ENCODE measurements at places on chromosomes 1 and 21. TPM values are rescaled to one million over a fixed set of nuclear protein-coding genes. Genes with fewer than 3 reads are reported as not detected.

Gene ATP6V1G3
- total RNA-seq, result not detected

DNA sequence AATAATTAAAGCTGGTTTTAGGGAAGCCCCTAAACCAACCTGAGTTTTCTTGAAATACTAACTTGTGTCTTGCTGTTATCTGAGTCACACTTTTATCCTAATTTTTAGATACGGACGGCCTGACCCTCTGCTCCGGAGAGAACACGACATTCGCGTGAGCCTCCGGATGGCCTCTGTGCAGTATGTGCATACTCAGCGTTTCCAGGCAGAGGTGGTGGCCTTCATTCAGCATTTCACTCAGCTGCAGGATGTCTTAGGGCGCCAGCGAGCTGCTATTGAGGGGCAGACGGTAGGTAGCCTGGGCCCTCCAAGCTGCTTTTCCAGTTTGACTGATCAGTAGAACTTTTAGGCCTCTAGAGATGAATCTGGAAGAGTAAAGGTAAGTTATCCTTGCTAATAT is 63.6 kb downstream of the VPS13D start:
- DNase-seq, result no peak

GRCh38 chr1:156387870-156388173 is 18.8 kb downstream of the RHBG start:
- DNase-seq, result no peak

Gene IGSF3
- total RNA-seq, result 11.7 TPM

GRCh38 chr1:28037946-28038345 is 50.5 kb downstream of the EYA3 start:
- DNase-seq, result no peak

Gene TRNAU1AP
- total RNA-seq, result 19.0 TPM

- DNase-seq, result peak; percentile 82
These were observed 26.8 kb downstream of the SLC1A7 start for GRCh38 chr1:53115403-53116306.

GRCh38 chr1:1431845-1432273 is 3.6 kb upstream of the VWA1 start:
- peak; percentile 92 for DNase-seq

GRCh38 chr1:33823830-33824229 is 40.0 kb upstream of the HMGB4 start:
- no peak for DNase-seq

GRCh38 chr1:96962751-96963211 is 241.2 kb downstream of the PTBP2 start:
- no peak for DNase-seq

DNA sequence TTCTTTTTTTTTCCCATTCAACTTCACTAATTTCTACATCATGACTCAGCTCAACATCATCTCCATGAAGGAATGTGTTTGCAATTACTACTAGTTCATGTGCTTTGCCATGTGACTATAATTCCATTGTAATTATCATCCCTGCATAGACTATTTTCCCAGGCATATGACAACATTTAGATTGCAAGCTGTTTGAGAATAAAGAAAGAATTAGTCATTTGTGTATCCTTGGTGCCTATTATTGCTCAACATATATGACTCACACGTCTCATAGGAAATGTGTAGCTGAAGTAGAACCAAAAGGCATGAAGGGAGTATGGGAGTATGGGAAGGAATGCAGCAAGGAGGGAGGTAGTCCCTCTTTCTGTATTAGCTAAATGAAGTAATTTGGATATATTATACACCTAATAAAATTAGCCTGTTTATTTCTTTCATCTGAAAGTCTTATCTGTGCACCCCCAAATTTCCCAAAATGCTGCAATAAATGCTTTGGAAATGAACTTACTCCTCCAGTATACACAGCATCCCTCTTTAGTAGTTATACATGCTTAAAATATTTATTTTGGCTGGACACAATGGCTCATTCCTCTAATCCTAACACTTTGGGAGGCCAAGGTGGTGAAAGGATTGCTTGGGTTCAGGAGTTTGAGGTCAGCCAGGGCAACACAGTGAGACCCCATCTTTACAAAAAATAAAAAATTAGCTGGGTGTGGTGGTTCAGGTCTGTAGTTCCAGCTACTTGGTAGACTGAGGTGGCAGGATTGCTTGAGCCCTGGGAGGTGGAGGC is 316.9 kb upstream of the ADGRL4 start:
- DNase-seq, result no peak

Gene DIRAS3
- total RNA-seq, result 3.8 TPM

GRCh38 chr1:23667411-23667810 is 24.2 kb upstream of the RPL11 start:
- no peak for DNase-seq

- DNase-seq, result no peak
These were observed 24.0 kb downstream of the PUM1 start for GRCh38 chr1:31041529-31041928.

DNA sequence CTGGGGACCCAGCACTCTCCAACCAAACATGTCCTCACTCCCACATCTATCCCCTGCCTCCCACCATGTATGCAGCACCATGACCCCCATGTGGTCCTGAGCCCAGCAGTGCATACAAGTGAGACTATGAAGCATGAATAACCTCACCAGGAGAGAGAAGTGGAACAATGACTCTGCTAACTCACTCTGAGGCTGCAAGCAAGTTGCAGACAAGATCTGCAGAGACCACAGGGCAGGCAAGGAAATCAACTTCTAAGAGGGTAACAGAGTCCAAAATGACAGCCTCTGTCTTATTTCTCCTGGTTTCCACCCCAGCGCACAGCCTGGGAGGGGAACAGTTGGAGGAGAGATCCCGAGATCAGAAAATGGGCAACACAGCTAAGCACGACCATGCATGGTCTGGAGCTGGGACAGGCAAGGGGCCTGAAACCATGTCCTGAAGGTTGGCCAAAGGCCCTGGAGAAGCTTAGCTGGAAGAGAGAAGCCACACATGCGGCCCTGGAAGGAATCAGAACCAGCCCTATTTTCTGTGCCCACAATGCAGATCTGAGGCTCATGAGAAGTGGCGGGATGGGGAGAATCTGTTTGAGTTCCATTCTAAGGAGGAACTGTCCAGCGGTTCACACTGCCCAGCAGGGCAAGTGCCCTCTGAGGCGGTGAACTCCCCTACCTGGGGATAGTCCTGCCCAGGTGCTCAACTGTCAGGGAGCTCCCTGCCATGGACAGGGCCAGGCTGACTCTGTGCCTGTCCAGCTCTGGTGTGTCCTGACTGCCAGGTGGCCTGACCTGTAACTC is 12.5 kb upstream of the REN start:
- DNase-seq, result no peak

Gene RIPPLY3
- not detected for total RNA-seq

- no peak for DNase-seq
These were observed 396.0 kb upstream of the DAB1 start for GRCh38 chr1:57819893-57820292.

Gene PADI4
- 0.40 TPM for total RNA-seq

Gene ITGB2
- total RNA-seq, result 40.3 TPM

- DNase-seq, result no peak
These were observed 451.5 kb downstream of the KIF26B start for GRCh38 chr1:245606157-245606725.

DNA sequence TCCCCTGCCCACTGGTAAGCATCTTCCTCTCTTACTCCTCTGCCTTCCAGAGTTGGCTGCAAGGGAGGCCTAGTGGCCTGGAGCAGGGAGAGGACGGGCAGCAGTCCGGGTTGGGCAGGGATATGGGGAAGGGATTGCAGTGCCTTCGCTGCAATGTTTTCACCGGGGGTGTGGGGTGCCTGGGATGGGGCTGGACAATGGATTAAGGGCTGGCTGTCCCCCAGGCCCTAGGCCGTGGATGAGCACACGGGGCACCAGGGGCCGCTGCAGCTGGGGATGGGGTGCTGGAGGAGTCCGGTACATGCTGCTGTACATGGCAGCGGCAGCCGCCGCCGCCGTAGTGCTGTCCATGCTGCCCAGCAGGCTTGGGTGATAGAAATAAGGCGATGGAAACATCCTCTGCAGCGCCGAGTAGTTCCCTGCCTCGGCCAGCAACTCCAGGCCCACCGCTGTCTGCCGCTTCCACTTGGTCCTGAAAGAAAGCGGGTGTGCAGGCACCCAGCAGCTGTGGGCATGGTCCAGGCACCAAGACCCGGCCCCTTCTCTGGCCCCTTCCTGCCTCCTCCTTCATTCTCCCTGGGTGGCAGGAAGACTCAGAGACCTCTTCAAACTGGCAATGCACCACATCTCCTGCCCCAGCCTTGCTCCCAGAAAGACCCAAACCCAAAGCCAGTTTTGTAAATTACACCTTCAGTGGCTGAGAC is 4.8 kb downstream of the BARHL2 start:
- no peak for DNase-seq

Gene PDE4DIP
- 1,540 TPM for total RNA-seq

GRCh38 chr1:42962641-42963377 is 4.1 kb upstream of the SLC2A1 start:
- DNase-seq, result peak; percentile 70

Gene GPR153
- 14.3 TPM for total RNA-seq

GRCh38 chr21:39084979-39085729 is 98.1 kb downstream of the PSMG1 start:
- no peak for DNase-seq

- no peak for DNase-seq
These were observed 837 bp downstream of the NDUFS5 start for GRCh38 chr1:39026866-39027507.

GRCh38 chr1:23521588-23521987 is 9.4 kb downstream of the E2F2 start:
- DNase-seq, result peak; percentile 43

- DNase-seq, result no peak
These were observed 21.0 kb upstream of the RAP1A start for GRCh38 chr1:111598544-111598943.

GRCh38 chr21:31132574-31133242 is 94.4 kb upstream of the KRTAP19-8 start:
- DNase-seq, result peak; percentile 55

GRCh38 chr21:28754127-28754611 is 238.5 kb downstream of the LTN1 start:
- DNase-seq, result peak; percentile 59

DNA sequence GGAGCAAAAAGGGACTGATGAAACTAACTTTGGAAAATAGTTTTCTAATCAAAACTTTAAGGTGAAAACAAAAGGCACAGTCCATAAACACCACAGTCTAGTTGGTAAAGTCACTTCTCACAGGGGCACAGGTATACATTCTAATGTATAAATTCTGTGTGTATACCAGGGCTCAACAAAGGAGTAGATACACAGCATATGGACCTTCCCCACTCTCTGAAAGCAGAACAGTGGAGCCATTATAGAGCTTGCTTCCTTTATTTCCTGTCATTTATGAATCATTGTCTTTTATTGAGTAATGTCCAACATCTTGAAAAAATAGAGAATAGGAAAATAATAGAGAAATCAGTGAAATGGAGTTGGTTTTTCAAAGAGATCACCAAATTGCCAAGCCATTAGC is 746.5 kb upstream of the CHRM3 start:
- no peak for DNase-seq

Gene RNASEL
- 5.3 TPM for total RNA-seq

GRCh38 chr1:58045094-58045705 is 501.3 kb downstream of the OMA1 start:
- DNase-seq, result no peak

DNA sequence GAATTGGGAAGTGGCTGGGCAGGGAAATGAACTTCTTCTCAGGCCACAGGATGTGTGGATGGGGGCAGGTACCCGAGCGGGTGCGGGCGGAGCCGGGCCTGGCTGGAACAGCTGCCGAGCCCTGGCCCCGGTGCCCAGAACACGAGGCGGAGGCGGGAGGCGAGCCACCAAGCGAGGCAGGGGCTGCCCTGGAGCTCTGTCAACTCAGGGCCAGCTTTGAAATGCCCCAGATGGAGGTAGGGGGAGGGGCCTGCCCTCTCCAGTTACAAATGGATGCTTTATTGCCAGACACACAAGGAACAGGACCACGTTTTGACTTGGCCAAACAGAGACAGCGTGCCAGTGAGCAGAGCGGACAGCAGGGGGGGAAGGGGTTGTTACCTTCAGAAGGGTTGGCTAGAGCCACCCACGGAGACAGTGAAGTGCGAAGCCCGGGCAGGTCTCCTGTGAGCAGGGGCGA is 240.4 kb downstream of the SDCCAG8 start:
- DNase-seq, result peak; percentile 81

GRCh38 chr21:39050841-39051587 is 132.2 kb downstream of the PSMG1 start:
- no peak for DNase-seq

Gene SPATA17
- total RNA-seq, result 1.3 TPM

- DNase-seq, result no peak
These were observed 32.9 kb downstream of the FAM78B start for GRCh38 chr1:166133857-166134256.

DNA sequence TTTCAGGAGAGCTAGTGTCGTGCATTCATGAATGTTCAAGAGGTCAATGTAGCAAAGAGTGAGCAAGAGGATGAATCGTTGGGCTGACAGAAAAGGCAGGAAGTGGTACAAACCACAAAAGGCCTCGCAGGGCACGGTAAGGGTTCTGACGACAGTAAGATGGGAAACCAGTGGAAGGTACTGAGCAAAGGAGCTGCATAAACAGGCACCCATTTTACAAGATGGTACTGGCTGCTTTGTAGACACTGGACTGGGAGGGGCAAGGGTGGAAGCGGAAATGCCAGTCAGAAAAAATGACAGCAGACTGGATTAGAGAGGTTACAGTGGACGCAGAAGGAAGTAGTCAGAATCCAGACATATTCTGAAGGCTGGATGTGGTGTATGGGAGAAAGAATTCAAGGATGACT is 123.5 kb downstream of the PTPN14 start:
- no peak for DNase-seq

- no peak for DNase-seq
These were observed 338.5 kb downstream of the PTPRU start for GRCh38 chr1:29574871-29575270.

GRCh38 chr1:167854184-167854583 is 59.8 kb downstream of the ADCY10 start:
- DNase-seq, result no peak

- no peak for DNase-seq
These were observed 73.8 kb upstream of the B3GALT2 start for GRCh38 chr1:193260056-193260745.

DNA sequence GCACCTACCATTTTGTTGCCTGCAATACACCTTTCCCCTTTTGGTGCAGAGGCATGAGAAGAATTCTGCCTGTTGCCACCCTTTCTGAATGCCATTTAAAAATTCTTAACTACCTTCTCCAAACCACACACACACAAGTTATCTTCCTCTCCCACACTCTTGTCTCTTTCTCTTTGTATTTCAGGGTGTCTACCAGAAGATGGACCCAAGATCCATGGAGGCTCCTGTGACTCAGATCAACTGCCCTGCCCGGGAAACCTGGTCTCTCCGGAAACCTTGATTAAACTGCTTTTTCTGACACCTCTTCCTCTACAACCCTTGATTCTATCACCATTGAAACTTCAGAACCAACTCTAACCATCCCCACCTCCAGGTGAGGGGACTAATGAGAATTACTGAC is 2.4 kb upstream of the TARS2 start:
- DNase-seq, result no peak

- no peak for DNase-seq
These were observed 151.1 kb downstream of the GABPA start for GRCh38 chr21:25885880-25886279.

DNA sequence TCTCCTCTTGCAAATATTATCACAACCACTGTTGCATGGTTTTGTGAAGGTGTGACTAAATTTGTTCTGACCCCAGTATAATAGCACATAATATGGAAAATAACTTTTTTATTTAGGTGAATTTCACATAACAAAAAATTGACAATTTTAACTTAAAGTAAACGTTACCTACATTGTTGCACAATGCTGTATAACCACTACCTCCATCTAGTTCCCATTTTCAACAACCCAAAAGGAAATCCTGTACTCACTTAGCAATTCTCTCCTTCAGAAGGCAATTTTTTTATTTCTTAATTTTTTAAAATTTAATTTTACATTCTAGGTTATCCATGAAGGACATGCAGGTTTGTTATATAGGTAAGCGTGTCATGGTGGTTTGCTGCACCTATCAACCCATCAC is 95.2 kb downstream of the KCNJ6 start:
- no peak for DNase-seq

Gene SHE
- total RNA-seq, result 20.0 TPM
